ENCODE measurements at places on chromosomes 5 and 9. TPM values are rescaled to one million over a fixed set of nuclear protein-coding genes. Genes with fewer than 3 reads are reported as not detected.

DNA sequence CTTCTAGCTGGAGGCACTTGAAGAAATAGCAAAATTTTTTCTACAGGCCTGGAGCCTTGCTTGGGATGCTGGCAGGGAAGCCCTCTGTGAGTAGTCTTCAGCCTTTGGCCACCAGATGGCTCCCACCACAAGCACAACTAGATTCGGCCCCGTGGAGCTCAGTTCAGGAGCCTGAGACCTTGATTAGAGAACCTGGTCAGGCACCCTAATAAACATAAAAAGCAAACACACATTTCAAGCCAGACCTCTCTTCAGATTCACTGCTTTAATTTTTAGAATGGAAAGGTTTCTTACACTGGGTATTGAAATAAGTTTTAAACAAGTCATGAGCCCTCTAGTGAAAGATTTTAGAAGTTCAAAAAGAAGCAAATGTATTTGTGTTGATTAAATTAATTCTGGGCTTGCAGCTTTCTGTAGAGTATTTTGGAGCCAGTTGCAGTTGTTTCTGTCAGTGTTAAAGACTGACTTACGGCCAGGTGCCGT, 41.4 kb downstream of the GLRX start:
- DNase-seq = peak; percentile 80

FABP6 gene
- total RNA-seq = 0.59 TPM

GRCh38 chr5:59760785-59761348, 132.7 kb downstream of the PDE4D start:
- DNase-seq = no peak

- no peak for DNase-seq
Measured at GRCh38 chr5:135578685-135579341, at the start of gene CXCL14. TSS of gene CXCL14 (minus strand) at chr5:135578991. CDS start at chr5:135578778, 213 bp downstream.

PCDH12 gene
- 43.6 TPM for total RNA-seq

GRCh38 chr5:107422494-107422893, 248.2 kb downstream of the EFNA5 start:
- no peak for DNase-seq

DNA sequence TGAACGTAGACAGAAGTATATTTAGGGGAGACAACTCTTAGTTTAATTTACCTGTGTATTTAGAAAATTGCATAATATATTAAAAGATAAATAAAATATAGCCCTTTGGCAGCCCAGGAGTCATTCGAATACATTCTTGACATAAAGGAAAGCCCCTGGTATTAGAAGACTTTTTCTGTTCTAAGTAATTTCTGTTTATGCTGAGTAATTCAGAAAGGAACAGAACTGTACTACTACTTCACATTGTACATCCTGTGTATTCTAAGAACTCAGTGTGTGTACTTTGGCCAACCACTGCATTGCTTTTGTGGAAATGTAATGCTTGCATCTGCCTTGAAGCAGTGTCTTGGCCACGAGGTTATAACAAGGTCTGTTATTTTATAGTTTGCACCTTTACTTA, 136.4 kb downstream of the KDM4C start:
- no peak for DNase-seq

QRFP gene
- total RNA-seq = not detected

GABRA1 gene
- not detected for total RNA-seq

PCDHGA5 gene
- 11.5 TPM for total RNA-seq

NOXA1 gene
- 4.6 TPM for total RNA-seq

TSSK1B gene
- 0.35 TPM for total RNA-seq

- DNase-seq = no peak
Measured at GRCh38 chr9:98057138-98057799, 737 bp downstream of the NANS start.

GRCh38 chr9:125406810-125407087, 145.1 kb downstream of the GAPVD1 start:
- DNase-seq = no peak

- no peak for DNase-seq
Measured at GRCh38 chr5:72293495-72294055, 26.5 kb downstream of the MRPS27 start.

IPPK gene
- 6.5 TPM for total RNA-seq

APC gene
- total RNA-seq = 65.6 TPM

GRCh38 chr5:32848681-32849080, 137.6 kb downstream of the NPR3 start:
- DNase-seq = no peak

CNTNAP3 gene
- 11.5 TPM for total RNA-seq

DDX4 gene
- not detected for total RNA-seq

- DNase-seq = peak; percentile 25
Measured at GRCh38 chr5:44536650-44537260, 147.5 kb upstream of the FGF10 start.

DNA sequence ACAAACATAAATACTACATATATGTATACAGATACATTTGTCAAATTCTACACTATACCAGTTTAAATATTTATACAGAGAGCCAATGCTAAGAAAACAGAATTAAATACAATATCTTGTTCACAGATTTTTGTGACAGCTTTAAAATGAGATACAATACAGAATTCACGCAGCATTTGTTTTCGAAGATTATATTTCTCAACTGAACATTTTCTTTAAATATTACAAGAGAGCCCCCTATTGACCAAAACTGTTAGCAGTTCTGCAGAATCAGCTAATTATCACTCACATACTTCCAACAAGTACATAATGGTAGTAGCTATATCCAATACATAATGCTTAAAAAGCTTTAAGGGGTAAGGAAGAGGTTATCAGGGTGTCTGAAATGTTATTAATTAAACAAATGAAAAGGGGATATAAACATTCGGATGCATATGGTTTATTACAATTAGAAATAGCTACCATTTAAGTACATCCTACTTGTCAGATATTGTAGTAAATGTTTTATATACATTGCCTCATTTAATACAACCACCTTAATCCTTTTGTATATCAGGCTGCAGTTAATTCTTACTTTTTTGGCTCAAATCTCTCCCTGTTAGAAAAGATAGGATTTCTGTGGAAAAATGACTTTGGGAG, 31.7 kb downstream of the ZDHHC21 start:
- no peak for DNase-seq

TNIP1 gene
- 54.0 TPM for total RNA-seq

- DNase-seq = no peak
Measured at GRCh38 chr9:32508728-32509127, 17.3 kb downstream of the RIGI start.

DNA sequence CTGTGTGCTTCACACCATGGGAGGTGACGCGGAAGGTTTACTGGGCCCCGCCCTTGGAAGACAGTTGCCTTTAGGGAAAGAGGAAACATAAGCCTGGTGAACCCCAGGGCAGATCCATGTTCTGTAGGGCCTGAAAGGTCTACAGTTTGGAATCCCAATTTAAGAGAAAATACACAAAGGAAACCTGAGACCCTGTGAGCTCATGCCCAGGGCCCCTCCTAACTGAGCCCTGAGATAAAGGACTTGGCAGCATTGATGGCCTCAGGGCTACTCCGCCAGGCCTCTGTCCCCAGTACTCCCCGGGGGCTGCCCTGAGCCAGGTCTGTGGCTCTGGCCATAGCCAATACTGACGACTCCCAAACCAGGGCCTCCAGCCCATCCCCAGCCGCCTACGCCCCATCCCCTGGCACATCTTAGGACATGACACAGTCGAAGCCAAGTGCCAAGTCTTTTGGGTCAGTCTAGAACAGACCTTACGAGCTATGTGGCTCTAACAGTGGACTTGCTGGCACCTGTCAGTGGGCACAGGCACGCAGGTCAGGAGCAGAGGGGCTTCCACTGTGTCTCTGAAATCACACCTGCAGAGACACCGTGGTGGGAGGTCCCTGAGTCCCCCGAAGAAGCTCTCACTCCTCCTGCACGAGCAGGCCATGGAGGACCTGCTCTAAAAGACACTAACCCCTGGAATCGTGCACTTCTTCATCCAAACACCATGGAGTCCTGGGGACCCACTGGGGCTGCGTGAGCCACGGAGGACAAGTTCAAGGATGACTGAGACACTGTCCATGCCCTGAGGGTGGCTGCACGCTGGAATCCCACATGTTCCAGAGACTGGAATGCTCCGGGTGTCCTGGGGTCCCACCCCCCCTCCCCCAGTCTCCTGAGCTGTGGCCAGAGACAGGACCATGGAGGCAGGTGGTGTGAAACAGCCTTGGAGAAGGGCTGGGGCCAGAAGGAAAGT, 40.3 kb upstream of the BARHL1 start:
- DNase-seq = no peak

SOHLH1 gene
- not detected for total RNA-seq

- DNase-seq = no peak
Measured at GRCh38 chr5:176995896-176996767, 10.4 kb downstream of the UIMC1 start.

DNA sequence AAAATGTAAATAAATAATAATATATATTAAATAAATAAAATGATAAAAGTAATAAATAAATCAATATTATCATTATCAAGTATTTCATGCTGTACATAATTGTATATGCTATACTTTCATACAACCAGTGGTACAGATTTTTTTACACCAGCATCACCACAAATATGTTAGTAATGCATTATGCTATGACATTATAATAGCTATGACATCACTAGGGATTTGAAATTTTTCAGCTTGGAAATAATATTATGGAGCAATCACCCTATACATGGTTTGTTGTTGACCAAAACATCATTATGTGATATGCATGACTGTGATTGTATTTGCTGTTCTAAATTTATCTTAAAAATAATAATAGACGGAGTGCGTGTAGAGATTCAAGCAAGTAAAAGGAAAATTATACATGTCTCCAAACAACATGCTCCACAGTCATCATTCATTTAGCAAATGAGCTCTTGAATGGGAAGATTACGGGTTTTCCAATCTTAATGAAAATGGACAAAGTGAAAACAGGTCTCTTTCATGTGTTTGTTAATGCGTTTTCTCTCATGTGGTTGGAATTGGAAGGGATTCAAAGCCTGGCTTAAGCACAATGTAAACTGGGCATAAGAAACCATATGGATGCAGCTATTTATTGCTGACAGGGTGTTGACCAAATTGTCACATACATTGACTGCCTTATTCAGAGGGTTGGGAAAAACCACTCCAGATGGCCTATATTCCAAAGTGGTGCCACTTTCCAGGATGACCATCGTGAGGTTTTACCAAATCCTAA, 643.0 kb upstream of the RGMB start:
- DNase-seq = no peak

- DNase-seq = no peak
Measured at GRCh38 chr5:172837640-172838039, 3.6 kb downstream of the ERGIC1 start.

- no peak for DNase-seq
Measured at GRCh38 chr5:180338001-180338707, 15.0 kb downstream of the GFPT2 start.

ALDH1A1 gene
- total RNA-seq = 87.9 TPM

CYSRT1 gene
- not detected for total RNA-seq

DNA sequence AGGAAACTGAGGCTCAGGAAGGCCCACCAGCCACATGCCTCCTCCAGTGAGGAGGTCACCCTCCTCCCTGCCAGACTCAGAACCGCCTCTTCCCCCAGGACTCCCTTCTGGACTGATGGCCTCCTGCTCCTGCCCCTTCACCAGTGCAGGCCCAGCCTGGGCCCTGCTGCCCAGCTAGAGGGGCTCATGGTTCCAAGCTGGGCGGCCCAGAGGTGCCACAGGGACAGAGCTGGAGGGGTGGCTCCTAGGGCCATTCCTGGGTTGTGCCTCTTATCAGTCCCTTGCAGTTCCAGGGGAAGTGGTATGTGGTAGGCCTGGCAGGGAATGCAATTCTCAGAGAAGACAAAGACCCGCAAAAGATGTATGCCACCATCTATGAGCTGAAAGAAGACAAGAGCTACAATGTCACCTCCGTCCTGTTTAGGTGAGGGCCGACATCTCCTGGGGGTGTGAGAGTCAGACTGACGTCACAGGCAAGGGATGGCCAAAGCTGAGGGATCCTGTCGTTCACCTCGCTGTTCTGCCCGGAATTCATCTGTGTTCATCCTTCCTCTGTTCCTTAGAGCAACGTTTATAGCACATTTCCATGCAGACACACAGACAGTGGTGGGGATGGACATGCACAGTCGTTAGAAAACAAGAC, 819 bp downstream of the LCN2 start:
- no peak for DNase-seq

DNA sequence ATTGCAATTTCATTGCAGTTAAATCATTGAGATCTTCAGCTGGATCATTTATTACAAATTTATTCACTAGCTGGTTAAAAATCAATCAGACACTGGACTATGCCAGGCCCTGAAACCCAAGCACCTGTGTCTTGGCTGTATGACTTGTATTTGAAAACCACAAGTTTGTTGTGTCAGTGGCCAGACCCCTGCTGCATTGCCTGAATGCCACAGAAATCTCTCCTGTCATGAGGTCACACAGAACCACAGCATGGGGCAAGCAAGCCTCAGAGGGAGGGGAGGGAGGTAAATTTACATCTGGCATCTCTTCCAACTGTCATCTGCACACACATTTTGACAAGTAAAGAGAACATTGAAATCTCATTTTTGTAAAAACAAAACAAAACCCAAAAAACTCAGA, 90.0 kb downstream of the ARRDC3 start:
- no peak for DNase-seq

GRCh38 chr9:134306636-134307600, 19.3 kb upstream of the RXRA start:
- DNase-seq = no peak

DNA sequence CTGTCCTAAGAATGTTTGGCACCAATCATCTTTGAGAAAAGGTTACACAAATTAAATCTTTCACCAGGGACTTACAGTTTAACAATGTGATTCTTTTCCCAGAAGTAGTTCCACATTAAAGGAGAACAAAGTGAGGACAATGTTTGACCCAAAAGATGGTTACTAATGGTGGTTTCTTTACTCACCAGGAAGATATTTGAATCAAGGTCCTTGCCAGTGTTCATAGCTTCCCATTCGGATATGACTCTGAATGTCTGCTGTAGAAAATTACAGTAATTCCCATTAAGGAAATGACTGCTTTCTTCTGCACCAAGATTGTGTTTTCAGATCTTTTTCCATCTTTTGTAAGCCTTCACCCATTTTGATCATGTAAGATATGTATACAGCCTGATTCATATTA, 114.6 kb upstream of the ADAMTSL1 start:
- DNase-seq = no peak

DNA sequence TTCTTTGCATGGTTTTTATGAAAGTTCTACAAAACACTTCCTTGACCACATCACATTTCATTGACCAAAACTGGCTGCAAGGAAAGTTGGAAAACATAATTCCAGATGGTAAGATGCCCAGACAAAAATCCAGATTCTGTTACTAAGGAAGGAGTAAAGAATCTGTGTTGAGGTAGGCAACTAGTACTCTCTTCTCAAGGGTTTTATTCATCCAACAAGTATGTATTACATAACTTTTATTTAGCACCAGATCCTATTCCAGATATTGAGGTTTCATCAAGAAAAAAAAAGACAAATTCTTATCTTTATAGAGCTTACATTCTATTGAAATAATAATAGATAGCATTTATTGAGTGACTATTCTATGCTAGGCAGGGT, 43.2 kb upstream of the UGCG start:
- no peak for DNase-seq
